Activated naive CD4-positive, alpha-beta T cell treated with anti-CD3 and anti-CD28 coated beads, Interleukin-2, amount 10 ng/mL, durations not matched to agents 7 days and 5 days (primary cell): ENCODE measurements at places on chromosomes 13 and 19.

- H3K4me3 ChIP-seq = no peak overlapping the region
- H3K27ac ChIP-seq = no peak overlapping the region
- H3K4me1 ChIP-seq = no peaks in the 10 kb centered on the region
These were observed 32.1 kb downstream of the CYP2B6 start for GRCh38 chr19:41023193-41023592.

GRCh38 chr19:5137571-5138124 is 168.7 kb downstream of the KDM4B start:
- no peak for DNase-seq
- no peak overlapping the region for H3K27ac ChIP-seq
- H3K27me3 ChIP-seq = peaks cover 14% of the 10 kb centered on the region
- H3K36me3 ChIP-seq = peaks cover 40% of the 10 kb centered on the region

- no peaks in the 10 kb centered on the region for H3K36me3 ChIP-seq
- DNase-seq = peak; percentile 52
- no peak overlapping the region for H3K27ac ChIP-seq
These were observed 984 bp downstream of the SIX5 start for GRCh38 chr19:45767881-45768654.

DNA sequence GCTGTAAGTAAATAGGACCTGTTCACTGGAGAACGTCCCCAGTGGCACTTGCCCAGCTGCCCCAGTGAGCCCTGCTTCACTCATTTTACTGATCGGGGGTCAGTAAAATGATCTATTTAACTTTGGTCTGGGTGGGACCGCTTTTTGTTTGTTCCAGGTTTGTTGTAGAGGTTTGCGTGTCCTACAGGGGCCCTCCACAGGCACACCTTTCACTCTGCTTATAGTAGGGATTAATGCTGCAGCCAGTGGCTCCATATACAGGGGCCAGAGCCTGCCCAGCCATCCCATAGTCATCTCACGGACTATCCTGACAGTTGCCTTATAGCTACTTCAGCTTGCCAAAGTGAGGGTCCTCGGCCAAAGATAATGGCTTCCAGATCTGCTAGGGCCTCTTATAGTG is 104.1 kb downstream of the DNAJC3 start:
- no peak for DNase-seq
- no peaks in the 10 kb centered on the region for H3K27me3 ChIP-seq
- no peak overlapping the region for H3K27ac ChIP-seq
- H3K4me3 ChIP-seq = no peak overlapping the region
- H3K4me1 ChIP-seq = no peaks in the 10 kb centered on the region

GRCh38 chr19:2329149-2329478 is 630 bp downstream of the SPPL2B start:
- peaks cover 35% of the 10 kb centered on the region for H3K36me3 ChIP-seq
- H3K4me3 ChIP-seq = peak overlapping the region; percentile 97
- no peak for DNase-seq
- H3K27ac ChIP-seq = peak overlapping the region; percentile 93
- H3K4me1 ChIP-seq = peaks cover 77% of the 10 kb centered on the region

- no peaks in the 10 kb centered on the region for H3K36me3 ChIP-seq
- peak; percentile 55 for DNase-seq
- peaks cover 3% of the 10 kb centered on the region for H3K27me3 ChIP-seq
These were observed 107.0 kb upstream of the GPR12 start for GRCh38 chr13:26867451-26868091.

GRCh38 chr19:51552996-51553725 is 17.9 kb upstream of the ZNF175 start:
- peaks cover 2% of the 10 kb centered on the region for H3K36me3 ChIP-seq
- no peak overlapping the region for H3K4me3 ChIP-seq
- H3K27ac ChIP-seq = no peak overlapping the region
- peaks cover 43% of the 10 kb centered on the region for H3K4me1 ChIP-seq

GRCh38 chr13:111626371-111627305 is 306.2 kb downstream of the TEX29 start:
- H3K27ac ChIP-seq = no peak overlapping the region
- H3K27me3 ChIP-seq = no peaks in the 10 kb centered on the region
- no peaks in the 10 kb centered on the region for H3K36me3 ChIP-seq
- H3K4me1 ChIP-seq = no peaks in the 10 kb centered on the region
- no peak for DNase-seq
- no peak overlapping the region for H3K4me3 ChIP-seq

GRCh38 chr13:109454167-109454917 is 332.0 kb downstream of the IRS2 start:
- no peaks in the 10 kb centered on the region for H3K27me3 ChIP-seq
- no peak for DNase-seq
- no peak overlapping the region for H3K27ac ChIP-seq
- H3K4me3 ChIP-seq = no peak overlapping the region
- no peaks in the 10 kb centered on the region for H3K4me1 ChIP-seq
- H3K36me3 ChIP-seq = no peaks in the 10 kb centered on the region

GRCh38 chr19:11507370-11508078 is 1.9 kb upstream of the ZNF653 start:
- no peak for DNase-seq
- H3K4me1 ChIP-seq = peaks cover 26% of the 10 kb centered on the region
- H3K27ac ChIP-seq = no peak overlapping the region
- peak overlapping the region; percentile 91 for H3K4me3 ChIP-seq

DNA sequence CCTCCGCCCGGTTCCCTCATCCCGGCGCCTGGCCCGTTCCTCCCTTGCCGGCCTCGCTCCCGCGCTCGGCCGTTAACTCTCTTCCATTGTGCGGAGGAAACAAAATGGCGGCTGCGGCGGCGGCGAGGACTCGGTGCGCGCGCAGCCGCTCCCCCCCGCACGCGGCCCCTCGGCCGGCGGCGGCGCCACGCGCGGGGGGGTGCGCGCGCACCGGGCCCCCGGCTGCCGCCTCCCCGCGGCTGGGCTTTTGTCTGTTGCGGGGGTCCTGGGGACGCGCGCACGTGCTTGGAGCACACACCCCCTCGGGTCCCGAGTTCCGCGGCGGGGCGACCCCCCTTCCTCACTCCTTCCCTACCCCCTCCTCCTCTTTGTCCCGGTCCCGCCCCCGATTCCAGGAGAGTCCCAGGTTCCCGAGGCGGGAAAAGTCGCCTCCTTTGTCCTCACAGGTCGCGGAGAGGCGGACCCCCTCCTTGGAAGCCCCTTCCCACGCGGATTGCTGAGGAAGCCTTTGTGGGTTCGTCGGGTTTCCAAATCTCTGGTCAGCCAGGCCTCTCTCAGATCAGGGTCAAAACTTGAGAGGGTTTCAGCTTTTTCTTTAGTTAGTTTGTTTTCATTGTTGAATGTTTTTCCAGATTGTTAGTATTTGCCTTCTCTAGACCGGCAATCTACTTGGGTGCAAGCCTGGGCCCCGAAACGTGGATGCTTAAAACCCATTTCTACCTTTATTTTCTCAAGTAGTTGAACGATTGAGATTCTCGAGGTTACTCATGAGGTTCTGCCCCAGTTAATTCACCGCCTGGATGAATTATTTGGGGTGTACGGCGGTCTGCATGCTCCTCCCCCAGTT is 687 bp downstream of the ILF3 start:
- peaks cover 3% of the 10 kb centered on the region for H3K27me3 ChIP-seq
- peak overlapping the region; percentile 95 for H3K27ac ChIP-seq
- peak; percentile 71 for DNase-seq
- peak overlapping the region; percentile 93 for H3K4me3 ChIP-seq
- H3K4me1 ChIP-seq = peaks cover 45% of the 10 kb centered on the region
- peaks cover 24% of the 10 kb centered on the region for H3K36me3 ChIP-seq

GRCh38 chr13:38785042-38785441 is 98.2 kb downstream of the FREM2 start:
- H3K36me3 ChIP-seq = no peaks in the 10 kb centered on the region
- H3K27ac ChIP-seq = no peak overlapping the region
- no peak overlapping the region for H3K4me3 ChIP-seq
- no peaks in the 10 kb centered on the region for H3K4me1 ChIP-seq

DNA sequence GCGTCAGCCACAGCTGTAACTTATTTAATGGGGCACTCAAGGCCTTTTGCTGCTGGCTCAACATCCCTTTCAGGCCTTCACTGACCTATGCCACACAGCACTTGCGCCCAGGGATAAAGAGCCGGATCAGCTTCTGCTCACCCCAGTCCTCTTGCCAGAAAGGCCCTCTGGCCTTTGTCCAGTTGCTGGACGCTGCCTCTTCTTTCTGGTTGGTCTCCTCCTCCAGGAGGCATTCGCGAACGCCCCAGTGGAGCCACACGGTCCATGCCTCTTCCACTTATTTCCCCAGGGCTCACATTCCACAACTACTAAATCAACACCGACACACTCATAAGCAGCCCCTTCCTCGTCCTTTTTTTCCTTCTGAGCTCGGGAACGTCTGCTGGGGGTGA is 3.7 kb upstream of the ZNF329 start:
- peaks cover 16% of the 10 kb centered on the region for H3K4me1 ChIP-seq
- H3K27me3 ChIP-seq = no peaks in the 10 kb centered on the region
- DNase-seq = no peak
- peak overlapping the region; percentile 72 for H3K4me3 ChIP-seq
- peaks cover 17% of the 10 kb centered on the region for H3K36me3 ChIP-seq

DNA sequence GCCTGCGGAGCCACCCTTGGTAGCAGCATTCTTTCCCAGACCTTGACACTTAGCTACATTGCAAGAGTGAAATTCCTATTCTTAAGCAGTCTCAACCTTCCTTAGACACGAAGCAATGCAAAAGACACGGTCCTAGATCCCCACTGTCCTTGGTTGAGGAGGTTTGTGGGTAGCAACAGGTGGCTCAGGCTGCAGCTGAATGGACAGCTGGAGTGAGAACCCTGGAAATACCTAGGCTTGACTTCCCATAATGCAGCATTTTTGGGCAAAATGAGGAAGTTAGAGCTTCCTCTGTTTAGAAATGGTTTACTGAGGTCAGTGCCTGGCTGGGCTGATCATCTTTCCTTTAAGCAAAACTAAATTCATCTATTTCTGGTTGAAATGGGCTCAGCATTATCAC is 296.6 kb downstream of the RFC3 start:
- no peak for DNase-seq
- H3K4me1 ChIP-seq = no peaks in the 10 kb centered on the region
- no peak overlapping the region for H3K4me3 ChIP-seq
- H3K27me3 ChIP-seq = no peaks in the 10 kb centered on the region

DNA sequence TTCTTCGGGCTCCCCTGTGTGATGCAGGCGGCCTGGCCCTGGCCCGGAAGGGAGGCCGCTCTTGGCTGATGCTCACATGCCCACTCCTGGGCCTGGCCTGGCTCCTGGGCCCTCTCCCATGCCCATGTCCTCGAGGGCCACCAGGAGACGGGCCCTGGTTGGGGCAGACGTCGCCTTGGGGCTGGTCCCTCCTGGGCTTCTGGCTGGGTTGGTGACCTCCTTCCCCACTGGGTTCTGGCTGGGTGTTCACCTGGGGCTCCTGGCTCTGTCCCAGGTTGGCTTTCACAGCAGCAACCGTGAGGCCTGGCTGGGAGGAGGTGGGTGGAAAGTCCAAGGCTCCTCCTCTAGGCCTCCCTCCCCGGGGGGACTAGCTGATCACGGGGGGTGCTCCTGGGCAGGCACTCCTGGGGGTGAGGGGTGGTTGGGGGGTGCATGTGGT is 15.5 kb upstream of the SLC7A10 start:
- H3K4me3 ChIP-seq = no peak overlapping the region
- H3K4me1 ChIP-seq = no peaks in the 10 kb centered on the region
- H3K27ac ChIP-seq = no peak overlapping the region
- DNase-seq = no peak
- H3K27me3 ChIP-seq = peaks cover 7% of the 10 kb centered on the region

- peaks cover 22% of the 10 kb centered on the region for H3K36me3 ChIP-seq
These were observed 9.0 kb upstream of the CIRBP start for GRCh38 chr19:1259876-1260748.

DNA sequence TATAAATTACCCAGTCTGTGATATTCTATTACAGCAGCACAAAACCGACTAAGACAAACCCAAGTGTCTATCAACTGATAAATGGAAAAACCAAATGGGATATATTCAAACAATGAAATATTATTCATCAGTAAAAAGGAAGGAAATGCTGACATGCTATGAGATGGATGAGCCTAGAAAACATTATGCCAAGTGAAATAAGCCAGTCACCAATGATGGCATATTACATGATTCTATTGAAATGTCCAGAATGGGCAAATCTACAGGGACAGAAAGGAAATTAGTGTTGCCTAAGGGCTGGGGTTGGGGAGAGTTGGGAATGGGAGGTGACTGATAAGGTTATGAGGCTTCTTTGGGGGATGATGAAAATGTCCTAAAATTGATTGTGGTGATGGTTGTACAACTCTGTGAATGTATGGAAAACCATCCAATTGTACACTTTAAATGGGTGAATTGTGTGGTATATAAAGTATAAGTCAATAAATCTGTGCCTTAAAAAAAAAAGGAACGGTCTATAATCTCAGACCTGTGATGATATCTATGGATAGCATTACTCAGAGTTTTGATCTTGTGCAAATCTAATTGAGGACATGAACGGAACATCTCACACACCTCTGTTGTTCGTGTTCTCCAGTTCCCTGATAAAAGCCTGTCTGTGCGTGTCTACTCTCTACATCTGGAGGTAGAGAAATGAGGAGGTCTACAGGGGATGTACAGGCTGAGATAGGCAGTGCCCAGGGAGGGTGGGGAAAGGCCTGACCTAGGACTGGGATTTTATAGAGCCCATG is 49.0 kb downstream of the TNFRSF19 start:
- H3K27ac ChIP-seq = no peak overlapping the region
- H3K4me1 ChIP-seq = no peaks in the 10 kb centered on the region
- peaks cover 15% of the 10 kb centered on the region for H3K27me3 ChIP-seq
- H3K4me3 ChIP-seq = no peak overlapping the region
- no peaks in the 10 kb centered on the region for H3K36me3 ChIP-seq

DNA sequence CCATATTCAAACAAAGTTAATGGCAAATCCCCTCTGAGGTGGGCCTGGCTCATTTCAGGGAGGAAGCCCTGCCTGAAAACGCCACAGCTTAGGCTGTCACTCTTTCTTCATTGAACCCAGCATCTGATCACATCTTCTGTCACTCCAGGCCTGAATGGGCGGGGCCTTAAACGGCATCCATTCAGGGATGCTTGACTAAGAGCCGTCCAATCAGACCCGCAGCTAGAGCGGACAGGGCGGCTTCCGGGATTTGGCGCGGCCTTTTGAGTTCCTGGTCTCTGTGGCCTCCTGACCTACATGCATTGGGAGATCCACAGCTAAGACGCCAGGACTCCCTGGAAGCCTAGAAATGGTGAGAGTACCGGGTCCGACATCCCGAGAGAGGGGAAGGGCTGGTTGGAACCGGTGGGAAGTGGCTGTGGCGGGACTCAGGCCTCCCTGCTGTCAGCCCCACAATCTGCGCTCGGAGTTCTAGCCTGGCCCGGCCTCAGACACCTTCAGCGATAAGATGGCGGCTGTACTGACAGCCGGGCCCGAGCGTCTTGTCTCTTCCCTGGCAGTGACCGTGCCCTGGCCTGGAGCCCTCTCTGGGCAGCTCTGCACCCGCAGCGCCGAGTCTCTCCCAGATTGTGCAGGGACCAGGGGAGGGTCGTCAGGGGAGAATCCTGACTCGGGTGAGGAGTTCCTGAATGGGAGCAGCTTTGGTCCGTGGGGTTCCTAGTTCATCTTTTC is at the start of gene ZNF723:
TSS of gene ZNF723 (plus strand) at position 261 of the 732 bp plus-strand sequence. CDS start at position 350, 89 bp downstream.
- peaks cover 1% of the 10 kb centered on the region for H3K36me3 ChIP-seq
- no peak within 1 kb of the TSS for H3K4me3 ChIP-seq
- DNase-seq = no peak
- no peaks in the 10 kb centered on the region for H3K27me3 ChIP-seq
- no peaks in the 10 kb centered on the region for H3K4me1 ChIP-seq
- no peak within 1 kb of the TSS for H3K27ac ChIP-seq
